IMR-90 (cell line): ENCODE measurements at places on chromosomes 3 and 15.

DNA sequence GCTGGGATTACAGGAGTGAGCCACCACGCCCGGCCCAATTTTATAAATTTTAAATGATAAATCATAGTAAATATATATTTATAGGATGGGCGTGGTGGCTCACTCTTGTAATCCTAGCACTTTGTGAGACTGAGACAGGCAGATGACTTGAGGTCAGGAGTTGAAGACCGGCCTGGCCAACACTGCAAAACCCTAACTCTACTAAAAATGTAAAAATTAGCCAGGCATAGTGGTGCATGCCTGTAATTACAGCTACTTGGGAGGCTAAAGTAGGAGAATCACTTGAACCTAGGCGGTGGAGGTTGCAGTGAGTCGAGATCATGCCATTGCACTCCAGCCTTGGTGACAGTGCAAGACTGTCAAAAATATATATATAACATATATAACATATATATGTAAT, 26.4 kb downstream of the MFN1 start:
- no peak for DNase-seq

DNA sequence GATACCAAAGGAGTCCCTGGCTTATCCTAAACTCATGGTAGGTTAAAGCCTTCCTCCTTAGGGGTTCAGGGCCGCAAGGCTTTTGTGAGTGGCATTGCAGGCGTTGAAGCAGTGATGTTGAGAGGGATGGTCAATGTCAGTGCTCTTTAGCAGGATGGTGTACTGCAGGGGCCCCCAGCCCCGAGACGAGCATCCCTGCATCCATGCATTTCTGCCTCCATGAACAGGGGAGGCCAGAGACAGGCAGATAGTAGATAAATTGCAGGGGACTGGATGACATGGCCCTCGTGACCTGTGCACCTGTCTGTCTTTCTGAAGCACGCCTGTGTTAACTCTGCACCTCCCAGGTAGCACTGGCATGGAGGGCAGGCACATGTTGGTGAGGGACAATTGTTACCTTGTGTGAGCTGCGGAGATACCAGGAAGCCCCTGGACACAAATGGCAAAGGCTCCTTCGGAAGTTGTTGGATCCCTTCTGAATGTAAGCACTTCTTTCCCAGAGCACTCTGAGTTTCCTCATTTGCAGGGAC, 133.5 kb downstream of the SNRPN start:
- DNase-seq: no peak

DNA sequence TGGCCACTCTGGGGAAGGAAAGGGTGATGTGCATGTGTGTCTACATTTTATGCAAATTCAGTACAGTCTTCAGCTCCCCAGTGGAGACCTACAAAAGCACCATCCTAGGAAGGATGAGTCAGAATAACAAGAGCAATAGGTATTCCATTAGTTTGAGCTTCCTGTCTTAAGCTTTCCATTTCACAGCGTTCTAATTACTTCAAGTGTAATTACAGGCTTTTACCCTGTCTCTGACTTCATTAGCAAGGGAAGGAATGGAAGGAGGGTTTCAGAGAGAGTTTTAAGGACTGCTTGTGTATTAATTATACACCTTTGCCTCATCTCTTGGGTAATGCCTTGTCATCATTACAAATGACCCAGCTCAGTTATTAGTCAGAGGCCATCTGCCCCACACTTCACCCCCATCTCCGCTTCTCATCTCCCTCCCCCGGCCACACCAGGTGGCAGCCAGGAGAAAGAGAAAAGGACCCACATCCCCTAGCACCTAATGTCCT, 202.8 kb upstream of the MRPL3 start:
- no peak for DNase-seq

- no peak for DNase-seq
These were observed at the start of the genes DUOX2 and DUOXA2 for GRCh38 chr15:45114076-45114750. DUOX2 (minus strand) TSS chr15:45114172; CDS start chr15:45113411, 761 bp downstream. DUOXA2 (plus strand) TSS chr15:45114326; CDS start chr15:45114606, 280 bp downstream.

DNA sequence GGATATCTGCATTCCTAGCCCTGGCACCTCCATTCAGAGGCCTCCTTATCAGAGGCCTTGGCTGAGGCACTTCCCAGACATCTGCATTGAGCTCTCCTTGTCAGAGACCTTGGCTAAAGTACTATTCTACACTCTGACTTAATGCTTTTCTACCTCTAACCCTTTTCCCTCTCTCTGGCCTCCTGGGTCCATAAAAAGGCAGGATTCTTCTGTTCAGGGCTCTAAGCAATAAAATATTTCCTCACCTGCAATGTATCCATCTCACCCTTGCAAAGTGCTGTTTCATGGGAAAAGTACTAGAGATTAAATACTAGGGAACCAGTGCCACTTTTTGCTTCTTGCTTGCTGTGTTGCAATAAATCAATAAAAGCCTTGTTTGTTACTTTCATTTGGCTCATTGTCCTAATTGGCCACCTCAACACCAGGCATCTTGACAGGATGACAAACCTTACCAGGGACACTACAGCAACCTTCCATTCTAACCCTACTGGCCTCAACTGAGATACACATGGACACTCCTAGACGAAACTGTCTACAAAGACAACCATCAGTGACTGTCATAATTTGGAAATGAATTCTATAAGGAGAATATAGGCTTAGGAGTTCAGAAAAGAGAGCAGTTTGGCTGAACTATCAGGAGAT, 106.5 kb upstream of the SETMAR start:
- no peak for DNase-seq

GRCh38 chr15:41072013-41072412, 44.1 kb downstream of the INO80 start:
- DNase-seq: no peak

DNA sequence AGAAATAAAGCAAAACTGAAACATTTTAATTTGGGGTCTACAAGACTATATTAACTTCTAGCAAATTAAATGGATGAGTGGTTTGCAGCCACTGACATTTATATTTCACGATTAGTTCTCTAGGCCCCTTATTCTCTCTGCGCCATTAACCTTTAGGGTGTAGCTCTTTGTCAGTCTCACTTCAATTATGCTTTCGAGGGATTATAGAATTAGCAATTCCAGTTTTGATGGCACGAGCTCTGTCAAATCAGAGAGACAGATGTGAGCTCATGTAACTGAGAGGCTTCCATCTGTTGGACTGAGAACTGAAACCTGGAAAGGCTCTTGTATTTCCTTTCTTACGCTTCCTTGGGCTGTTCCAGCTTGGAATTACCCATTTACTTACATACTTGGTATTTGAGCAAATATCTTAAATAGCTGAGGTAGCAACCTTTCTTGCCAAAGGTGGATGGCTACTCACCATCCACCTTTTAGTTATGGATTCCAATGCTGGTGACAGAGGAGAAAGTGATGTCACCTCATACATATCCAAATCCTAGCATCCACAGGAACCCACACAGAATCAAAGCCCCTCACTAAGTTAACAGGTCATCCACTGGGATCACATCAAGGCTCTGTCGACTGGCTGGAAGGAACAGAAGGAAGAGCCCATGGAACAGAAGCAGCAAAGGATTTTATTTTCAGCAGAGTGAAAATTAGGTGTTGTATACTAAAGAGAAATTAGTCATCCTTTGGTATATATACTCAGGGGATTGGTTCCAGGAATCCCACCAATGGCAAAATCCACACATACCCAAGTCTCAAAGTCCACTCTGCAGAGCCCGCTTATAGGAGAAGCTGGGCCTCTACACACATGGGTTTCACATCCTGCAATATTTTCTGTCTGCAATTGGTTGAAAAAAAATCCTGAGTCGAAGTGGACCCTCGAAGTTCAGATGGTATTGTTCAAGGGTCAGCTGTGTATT, 20.8 kb downstream of the VGLL4 start:
- no peak for DNase-seq

DNA sequence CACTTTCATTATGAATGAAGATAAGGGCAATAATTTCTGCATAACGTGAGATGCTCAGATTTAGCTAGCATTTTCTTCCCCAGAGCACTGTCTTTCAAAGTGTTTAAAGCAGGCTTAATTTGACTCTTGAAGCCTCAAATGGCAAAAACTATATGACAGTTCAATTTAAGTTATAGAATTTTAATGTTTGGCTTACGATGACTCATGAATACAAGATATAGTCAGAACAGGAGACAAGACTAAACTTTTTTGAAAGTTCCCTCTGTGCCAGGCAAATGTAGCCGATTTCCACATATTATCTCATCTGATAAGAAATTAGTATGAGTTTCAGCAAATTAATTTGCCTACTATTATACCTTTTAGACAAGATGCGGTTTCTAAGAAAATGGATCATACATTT, 19.6 kb downstream of the ABI3BP start:
- DNase-seq: no peak

GRCh38 chr3:22244761-22245521, 493.9 kb upstream of the ZNF385D start:
- peak; percentile 24 for DNase-seq

DNA sequence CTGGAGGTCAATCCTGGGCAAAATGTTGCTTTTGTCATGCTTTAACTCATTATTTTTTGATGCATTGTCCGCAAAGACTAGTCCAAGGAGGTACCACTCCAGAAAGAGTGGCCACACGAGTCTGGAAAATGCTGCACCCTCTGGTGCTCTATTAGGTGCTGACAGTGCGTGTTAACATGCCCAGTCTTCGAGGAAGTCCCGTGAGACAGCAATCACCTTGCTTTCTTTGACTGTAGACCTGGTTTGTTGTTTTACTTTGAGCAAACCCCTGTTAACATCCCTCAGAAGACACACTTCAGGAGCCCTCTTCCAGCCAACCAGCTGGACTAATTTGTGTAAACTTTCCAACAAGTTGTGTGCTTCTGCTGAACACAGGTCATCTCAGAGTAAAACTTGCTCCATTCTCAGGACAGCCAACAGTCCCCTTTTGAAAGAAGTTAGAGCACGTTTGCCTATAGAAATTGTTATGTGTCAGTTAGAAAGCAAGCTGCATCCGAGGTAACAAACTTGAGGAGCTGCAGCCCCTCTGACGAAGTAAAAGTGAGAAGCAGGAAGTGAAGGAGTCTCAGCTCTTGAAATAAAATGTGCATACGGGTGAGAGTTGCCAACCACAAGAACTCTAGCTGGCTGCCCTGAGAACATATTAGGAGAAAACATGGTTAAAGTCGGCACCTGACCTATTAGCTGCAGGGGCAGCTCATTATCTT, 205.0 kb downstream of the LPP start:
- DNase-seq: no peak

DNA sequence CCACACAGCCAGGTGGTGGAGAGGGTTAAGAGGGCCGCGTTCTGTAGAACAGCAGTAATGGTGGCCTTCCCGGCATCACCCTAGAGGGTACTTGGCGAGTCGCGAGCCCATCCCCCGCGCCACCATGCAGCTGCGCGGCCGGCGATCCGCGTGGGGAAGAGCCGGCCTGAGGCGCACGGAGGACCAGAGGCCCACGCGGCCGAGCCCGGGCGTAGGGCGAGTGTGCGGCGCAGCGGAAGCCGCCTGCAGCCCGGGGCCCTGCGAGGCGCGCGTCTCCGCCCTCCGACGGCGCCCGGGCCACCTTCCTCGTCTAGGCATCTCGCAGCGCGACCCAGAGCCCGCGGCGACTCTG, 423 bp downstream of the TKT start:
- DNase-seq: no peak

DNA sequence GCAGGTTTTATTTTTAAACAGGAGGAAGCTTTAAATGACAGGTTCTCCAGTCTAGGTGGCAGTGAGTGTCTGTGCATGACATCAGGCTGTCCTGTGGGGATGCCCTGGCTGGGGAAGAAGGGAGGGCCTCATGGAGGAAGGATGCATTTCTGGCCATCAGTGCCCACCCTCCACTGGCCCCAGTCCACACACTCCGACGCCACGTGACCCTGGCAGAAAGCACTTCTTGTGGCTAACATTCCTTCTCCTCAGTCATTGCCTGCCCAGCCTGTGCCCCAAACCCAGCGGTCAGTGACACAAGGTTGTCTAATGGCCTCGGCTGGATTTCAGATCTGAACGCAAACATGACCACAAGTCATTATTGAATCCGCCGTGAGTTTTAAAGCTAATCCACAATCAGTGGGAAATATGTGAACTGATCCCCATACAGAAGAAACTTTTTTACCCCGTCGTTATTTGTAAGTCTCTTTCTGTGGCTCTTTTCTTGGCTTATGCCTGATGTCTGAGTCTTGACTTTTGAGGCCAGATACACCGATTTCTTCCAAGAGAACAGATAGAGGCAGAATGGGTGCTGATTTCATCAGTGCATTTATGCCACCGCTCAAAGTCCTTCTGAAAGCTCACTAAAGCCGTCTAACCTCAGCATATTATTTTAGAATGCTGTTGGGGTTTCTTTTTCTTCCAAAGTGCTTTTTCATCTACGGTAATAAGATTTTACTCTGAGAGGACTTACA, 17.3 kb upstream of the LRRK1 start:
- no peak for DNase-seq

DNA sequence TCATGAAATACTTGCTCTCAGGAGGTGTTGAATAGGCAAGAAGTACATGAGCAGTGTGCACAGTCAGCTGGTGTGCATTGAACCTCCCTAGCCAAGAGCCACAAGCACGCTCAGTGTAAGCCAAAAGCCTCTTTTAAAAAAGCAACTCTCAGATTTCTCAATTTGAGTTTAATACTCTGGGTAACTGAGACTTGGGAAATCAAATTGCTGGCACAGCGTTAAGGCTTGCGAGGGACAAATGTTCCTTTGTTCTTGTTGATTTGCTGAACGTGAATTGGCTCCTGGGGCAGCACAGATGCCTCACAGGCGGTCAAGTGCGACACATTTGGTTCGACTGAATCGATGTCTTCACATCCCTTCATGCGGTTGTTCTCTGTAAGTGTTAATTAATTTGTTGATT, at the start of gene FAM240A:
FAM240A (plus strand) TSS at position 202 of the 400 bp plus-strand sequence; CDS start at position 361, 159 bp downstream.
- no peak for DNase-seq

DNA sequence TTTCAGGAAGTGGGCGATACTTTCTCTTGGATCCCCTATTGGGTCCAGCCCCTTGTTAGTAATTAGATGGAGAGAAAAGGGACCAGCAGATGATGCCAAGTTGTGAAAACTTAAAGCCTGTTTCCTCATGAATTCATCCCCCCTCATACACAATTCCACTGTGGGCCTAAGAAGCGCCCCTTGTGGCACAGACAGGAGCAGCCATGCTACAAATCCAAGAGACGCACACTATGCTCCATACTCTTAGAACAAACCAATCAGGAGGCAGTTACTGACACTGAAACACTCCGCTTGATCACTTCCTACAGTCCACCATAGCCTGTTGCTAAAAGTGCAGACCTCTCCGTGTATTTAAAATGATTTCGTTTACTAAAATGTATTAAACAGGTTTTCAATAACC, 111.3 kb upstream of the ARRDC4 start:
- no peak for DNase-seq

- DNase-seq: no peak
These were observed 67.6 kb downstream of the FNDC3B start for GRCh38 chr3:172106989-172107388.

GRCh38 chr15:88905576-88905975, 7.6 kb downstream of the MFGE8 start:
- DNase-seq: no peak

GRCh38 chr15:77871852-77872371, 205.6 kb downstream of the TBC1D2B start:
- DNase-seq: no peak

GRCh38 chr3:102394517-102394916, 40.3 kb upstream of the ZPLD1 start:
- no peak for DNase-seq
